Progenitor cell of endocrine pancreas (in vitro differentiated cells): ENCODE measurements at places on chromosomes 7 and 10.
A peak's percentile ranks its signal among the peaks of the same experiment; 100 is the strongest.

GRCh38 chr7:1505731-1506550 lies 1.8 kb upstream of the INTS1 start:
- no peak for DNase-seq

- no peak for DNase-seq
Observed at GRCh38 chr7:31094271-31094670, 42.2 kb downstream of the ADCYAP1R1 start.

DNA sequence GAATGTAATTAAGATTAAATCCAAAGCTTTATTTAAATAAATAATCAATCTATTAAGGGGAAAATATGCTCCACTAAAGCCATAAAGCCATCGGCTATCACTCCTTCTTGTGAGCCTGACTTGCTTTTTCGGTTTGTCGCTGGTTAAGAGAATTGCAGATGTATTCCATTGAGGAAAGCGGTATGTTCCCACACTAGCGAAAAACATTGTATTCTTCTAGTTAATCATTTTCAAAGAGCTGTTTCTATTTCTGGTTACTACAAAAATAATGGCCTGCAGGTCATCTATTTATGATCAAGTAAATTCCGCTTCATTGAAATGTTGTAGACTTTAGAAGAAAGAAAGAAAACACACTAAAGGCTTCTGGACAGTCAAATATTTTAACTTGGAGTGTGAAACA lies 173.4 kb downstream of the CACNB2 start:
- DNase-seq, result no peak

- DNase-seq, result peak; percentile 34
Observed at GRCh38 chr10:69333205-69333604, 54.9 kb downstream of the HK1 start.

DNA sequence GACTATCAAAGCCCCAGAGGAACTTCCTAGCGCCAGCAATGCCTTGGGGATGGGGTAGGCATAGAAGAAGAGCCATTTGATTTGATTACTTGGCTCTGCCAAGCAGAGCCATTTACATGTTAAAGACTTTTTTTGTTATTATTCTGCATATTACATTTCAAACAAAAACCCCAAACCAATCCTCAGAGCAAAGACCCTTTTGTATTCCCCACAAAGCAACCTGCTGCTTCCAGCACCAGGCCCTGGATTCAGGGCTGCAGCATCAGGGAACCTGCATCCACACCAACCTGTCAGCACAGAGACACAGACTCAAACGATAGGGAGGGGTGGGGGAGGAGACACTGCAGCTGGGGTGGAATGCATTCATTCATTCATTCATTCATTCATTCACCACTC lies 73.2 kb downstream of the GRID1 start:
- DNase-seq, result no peak
